Hematopoietic multipotent progenitor cell treated with erythropoietin and hydrocortisone succinate and interleukin-3 and kit ligand, for 4 days (in vitro differentiated cells): ENCODE measurements at places on chromosomes 4 and X.

DNA sequence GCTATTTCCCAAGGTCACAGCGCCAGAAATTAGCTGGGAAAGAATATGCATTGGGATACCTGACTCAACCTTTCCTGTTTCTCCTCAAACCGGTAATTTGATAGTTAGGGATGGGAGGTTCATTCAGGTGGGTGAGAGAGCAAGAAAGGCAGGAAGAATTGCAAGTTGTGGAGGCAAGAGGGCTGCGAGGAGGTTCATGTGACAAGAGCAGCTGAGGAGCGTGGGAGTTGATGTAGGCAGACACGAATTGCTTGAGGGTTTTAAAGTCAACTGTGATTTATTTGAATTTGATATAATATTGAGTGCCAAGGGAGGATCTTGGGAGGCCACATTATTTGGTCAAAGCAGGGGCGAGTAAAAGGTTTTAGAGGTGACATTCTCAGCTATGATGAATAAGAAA is 329.0 kb downstream of the STIM2 start:
- DNase-seq = no peak

- no peak for DNase-seq
Observed at GRCh38 chrX:20988118-20988517, 386.1 kb upstream of the CNKSR2 start.

GRCh38 chr4:146511381-146511780 is 10.4 kb downstream of the SLC10A7 start:
- DNase-seq = peak; percentile 78

DNA sequence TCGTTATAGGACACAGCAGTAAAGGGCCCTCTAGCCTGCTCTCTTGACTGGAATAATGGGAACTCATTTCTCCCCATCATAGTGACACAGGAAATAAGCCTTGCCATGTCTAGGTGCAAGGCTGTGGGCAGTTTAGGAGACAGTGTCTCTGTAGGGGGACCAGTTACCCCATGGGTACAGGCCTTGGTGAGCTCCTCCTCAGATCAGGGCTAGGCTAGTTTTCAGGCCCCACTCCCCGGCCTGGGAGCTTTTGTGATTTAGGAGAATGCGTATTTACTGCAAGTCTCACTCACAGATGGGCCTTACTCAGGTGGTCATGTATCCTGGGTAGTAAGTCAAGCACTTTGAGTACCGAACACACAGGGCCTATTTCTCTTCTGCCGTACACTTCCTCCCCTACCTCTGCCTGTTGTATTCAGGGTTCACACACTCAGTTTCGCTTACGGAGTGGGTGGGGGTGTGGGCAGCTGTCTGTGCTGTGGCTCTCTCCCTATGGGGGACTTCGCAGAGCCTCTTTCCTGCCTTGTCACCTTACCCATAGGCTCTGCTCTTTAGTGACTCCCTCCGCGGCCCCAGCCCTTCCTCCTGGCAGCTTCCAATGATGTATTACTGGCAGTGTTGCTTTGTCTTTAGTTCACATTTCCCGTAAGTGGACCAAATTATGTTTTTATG is 34.2 kb downstream of the FAM193A start:
- peak; percentile 67 for DNase-seq

DNA sequence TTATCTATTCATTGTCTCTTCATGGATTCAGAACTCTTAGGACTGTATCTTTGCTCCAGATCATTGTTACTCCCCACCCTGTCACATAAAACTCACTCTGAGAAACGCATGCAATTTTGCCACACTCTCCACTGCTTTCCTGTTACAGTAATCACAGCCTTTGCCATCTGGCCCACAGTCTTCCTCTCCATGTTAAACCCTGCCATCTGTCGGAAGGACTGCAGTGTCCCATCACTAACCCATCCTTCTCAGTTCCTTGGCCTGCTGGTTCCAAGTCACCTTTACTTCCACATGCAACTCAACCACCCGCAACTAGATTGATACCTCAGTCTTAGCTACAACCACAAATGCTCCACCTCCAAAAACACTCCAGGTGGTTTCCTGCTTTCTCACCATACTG is 308.7 kb upstream of the FAM241A start:
- no peak for DNase-seq

DNA sequence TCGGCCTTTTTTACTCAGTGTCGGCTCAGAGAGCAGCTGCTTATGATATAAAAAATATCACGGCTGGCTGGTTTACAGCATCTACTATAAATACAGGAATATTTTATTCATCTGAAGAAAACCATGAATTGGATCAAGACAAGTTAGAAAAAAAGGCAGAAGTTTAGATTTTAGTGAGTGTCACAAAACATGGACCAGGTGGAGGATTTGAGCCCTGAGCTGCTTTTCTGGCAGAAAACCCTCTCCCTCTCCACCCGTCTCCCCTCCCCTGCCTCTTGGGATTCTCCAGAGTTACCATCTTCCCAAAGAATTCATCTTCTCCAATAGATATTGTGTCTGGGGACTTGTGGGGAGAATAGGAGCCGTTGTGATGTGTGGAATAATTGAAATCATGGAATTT is 142.8 kb upstream of the RAI2 start:
- DNase-seq = no peak

DNA sequence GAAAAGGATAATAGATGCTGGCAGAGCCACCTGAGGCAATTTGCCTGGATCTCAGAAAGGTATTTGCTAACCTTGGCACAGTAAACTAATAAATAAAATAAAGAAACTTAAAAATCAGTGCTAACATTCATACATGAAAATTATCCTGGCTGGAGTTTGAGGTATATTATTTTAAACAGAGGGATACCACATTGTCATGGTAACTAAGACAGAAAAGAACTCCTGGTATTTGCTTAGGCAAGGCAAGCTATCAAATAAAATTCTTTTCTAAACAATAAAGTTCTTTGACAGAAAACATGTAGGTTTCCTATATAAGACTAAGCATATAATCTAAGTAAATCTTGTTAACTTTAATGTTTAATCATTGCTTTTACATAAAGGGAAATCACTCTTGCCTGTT is 218.8 kb downstream of the MAGEB17 start:
- no peak for DNase-seq

- no peak for DNase-seq
Observed at GRCh38 chr4:68927165-68927564, 24.4 kb downstream of the UGT2A3 start.

GRCh38 chr4:41132055-41132683 is 82.2 kb downstream of the APBB2 start:
- DNase-seq = no peak

DNA sequence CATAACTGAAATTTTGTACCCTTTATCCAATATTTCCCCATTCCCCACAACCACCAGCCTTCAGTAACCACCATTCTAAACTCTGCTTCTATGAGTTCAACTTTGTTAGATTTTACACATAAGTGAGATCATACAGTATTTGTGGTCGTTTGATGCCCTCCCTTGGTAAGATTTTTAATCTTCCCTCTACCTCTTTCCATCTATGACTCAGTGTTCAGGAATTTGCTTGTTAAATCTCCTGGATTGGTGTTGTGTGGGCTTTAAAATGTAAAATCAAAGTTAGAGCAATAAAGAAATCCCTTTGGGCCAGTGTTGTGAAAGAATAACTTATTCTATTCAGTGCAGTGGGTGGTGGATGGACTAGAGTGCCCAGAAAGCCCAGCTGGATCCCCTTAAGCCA is 37.4 kb downstream of the SLC16A2 start:
- DNase-seq = peak; percentile 2

GRCh38 chr4:86451560-86452330 is 91.9 kb upstream of the MAPK10 start:
- no peak for DNase-seq

DNA sequence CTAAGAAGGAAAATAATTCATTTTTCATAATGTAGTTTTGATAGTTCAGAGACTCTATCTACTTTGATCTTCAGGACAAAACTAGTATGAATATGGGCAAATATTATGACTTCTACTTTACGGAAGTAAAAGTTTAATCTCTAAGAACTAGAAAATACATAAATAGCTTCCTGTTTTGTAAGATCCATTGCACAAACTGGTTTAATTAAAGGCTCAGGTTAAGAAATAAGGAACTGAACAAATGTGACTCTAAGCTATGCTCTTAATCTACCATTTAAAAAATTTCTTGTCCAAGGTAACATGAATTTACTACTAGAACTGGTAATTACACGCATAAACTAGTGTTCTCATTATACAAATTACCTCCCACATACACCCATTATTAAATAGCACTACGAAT is 360.6 kb downstream of the INPP4B start:
- peak; percentile 79 for DNase-seq

- DNase-seq = peak; percentile 44
Observed at GRCh38 chrX:112043997-112044396, 38.6 kb downstream of the TRPC5 start.

- no peak for DNase-seq
Observed at GRCh38 chr4:77023920-77024319, 51.9 kb downstream of the CCNI start.

- DNase-seq = no peak
Observed at GRCh38 chr4:110164251-110164650, 34.2 kb downstream of the ELOVL6 start.

GRCh38 chrX:65697211-65697641 is 29.8 kb downstream of the MSN start:
- DNase-seq = no peak

DNA sequence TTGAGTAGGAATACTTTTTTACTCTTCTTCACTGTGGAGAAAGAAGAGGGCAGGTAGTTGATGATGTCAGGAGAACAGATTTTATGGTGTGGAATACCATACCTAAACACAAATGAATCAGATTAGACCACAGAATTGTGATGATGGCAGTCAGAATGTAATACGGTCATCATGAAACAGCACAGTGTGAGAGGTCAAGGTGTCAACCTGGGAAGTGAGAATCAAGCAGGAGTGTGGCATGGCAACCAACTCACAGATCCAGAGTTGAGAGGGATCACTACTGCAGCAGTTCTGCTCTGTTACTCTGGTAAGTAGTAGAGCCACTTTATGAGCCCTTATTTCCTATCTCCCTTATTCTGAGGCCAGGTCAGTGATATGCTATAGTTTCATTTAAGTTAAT is 27.7 kb downstream of the METTL14 start:
- DNase-seq = no peak

GRCh38 chrX:39930786-39931528 is 166.8 kb downstream of the BCOR start:
- no peak for DNase-seq

- no peak for DNase-seq
Observed at GRCh38 chrX:72025236-72025770, 106.4 kb downstream of the RTL5 start.

DNA sequence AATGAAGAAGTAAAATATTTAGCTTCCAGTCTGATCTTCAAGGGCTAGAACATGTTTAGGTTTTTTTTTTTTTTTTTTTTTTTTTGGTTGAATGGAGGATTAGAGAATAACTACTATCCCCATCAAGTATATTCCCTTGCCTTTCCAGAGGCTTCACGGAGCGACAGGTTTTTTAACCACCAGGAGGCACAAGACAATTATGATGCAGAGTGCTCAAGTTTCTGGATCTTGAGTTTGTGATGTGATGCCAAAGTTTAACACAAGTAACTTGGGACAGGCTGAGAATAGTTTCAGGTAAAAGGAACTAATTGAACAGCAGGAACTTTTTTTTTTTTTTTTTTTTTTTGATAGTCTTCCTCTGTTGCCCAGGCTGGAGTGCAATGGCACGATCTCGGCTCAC is 30.3 kb downstream of the CCNI start:
- peak; percentile 38 for DNase-seq

DNA sequence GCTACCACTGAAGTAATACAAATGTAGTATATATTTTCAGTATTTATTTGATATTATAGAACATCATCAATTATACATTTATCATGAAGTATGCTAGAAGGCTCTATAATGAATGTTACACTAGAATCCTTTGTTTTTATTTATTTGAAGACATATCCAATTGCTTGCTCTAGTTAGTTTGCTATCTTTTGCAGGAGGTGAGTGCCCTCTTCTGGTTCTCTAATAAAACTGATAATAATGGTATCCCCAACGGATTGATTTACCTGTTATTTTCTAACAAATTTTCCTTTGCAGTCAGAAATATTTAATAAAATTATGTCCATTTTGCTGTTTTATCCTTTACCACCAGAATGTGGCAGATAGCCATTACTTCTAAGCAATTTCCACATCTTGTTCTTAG is 274.3 kb upstream of the TACR3 start:
- DNase-seq = peak; percentile 6

- DNase-seq = no peak
Observed at GRCh38 chrX:110216027-110216426, 101.9 kb downstream of the AMMECR1 start.

DNA sequence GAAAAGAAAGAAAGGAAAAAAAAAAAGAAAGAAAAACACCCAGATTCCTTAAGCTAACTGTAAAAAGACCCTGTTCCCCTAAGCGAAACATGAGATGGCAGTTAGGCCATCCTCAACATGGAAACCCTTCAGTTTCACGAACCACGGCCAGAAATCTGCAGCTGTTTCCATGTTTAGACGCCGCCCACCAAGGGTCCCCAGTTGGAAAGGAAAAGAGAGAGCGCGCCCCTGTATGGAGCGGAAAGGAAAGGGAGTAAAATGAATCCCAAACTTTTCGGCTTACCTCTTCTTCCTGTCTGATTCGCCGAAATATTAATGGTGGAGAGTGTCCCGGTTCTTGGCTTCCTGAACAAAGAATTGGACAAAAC is 38.3 kb downstream of the MGARP start:
- no peak for DNase-seq

- DNase-seq = no peak
Observed at GRCh38 chr4:93317561-93317960, 511.0 kb upstream of the ATOH1 start.

DNA sequence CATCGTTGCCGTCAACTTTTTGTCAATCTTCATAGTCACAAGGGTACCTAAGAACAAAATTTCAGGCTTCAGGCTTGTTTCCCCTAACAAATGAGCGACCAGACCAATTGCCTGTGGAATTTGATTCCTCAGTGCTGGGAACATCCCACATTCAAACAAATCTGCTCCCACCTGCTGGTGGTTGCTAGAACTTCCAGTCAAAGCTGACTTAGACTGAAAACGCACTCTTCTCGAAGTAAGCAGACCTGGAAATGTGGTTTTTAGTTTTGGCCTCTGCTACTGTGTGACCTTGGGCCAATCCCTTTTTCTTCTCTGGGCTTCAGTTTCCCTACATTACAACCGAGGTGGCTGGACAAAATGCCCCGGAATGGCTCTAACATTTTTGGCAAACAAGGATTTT is 1.8 kb upstream of the GABRQ start:
- peak; percentile 43 for DNase-seq

GRCh38 chr4:76216524-76216923 is 2.9 kb upstream of the SCARB2 start:
- no peak for DNase-seq

- no peak for DNase-seq
Observed at GRCh38 chr4:171602638-171603355, 210.4 kb upstream of the GALNTL6 start.

- no peak for DNase-seq
Observed at GRCh38 chrX:18900401-18900976, 83.4 kb downstream of the PHKA2 start.

DNA sequence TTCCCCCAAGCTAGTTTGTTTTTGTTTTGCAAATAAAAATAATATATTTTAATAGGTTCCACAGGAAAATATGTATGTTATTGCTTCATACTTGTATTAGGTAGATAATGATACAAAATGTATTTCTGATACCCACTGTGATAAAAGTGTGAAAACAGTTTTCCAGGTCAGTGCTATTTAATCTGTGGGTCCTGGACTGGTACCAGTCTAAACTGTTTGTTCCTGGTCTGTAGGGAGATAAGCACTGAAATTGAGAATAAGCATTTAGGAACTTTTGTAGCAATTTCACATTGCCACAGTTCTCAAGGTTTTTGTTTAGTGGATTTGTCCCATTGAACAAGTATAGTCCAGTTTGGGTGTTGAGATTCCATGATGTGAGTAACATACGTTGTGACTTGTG is 110.5 kb downstream of the PDLIM5 start:
- no peak for DNase-seq
